CD4-positive, alpha-beta T cell treated with Interleukin-4 for 1 hour (primary cell): ENCODE measurements at places on chromosomes 16 and 17.

- peak; percentile 91 for DNase-seq
These were observed 4.6 kb downstream of the DHX58 start for GRCh38 chr17:42107597-42108576.

DNA sequence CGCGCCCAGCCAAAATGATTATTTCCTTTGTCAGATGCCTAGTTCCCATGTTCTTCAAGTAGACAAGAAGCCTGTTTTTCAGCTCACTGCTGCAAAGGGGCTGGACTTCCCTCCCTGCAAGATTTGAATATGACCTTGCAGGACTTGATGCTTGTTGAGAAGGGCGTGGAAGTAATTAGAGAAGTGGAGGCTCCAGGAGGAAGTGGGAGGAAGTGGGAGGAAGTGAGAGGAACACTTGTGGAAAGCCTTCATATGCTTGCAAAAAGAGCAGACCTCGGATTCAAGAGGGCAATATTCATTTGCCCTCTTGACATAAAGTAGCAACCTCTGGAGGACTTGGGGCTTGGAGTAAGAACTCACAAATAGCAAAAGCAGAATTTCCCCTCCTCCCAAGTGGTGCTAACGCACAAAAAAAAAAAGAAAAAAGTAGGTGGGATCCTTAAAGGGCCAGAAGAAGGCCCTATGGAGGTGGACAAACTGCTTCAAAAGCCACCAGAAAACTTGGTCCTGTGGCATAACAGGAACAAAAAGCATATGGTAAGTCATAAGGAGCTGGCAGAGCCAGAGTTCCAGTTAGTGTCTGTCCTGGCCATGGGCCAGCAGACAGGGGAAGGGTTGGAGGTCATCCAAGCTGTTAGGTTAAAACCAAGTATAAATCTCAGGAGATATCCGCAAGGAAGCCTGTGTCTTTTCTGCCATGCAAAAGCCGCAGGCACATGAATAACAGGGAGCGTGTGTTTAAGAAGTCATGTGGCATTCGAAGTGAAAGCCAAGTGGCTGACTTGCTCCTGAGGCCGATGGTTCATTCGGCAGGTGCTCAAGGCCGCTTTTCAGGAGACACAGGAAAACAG lies 20.6 kb upstream of the PRKAR1A start:
- no peak for DNase-seq

GRCh38 chr17:17841601-17842025 lies 4.8 kb upstream of the SREBF1 start:
- DNase-seq: no peak

DNA sequence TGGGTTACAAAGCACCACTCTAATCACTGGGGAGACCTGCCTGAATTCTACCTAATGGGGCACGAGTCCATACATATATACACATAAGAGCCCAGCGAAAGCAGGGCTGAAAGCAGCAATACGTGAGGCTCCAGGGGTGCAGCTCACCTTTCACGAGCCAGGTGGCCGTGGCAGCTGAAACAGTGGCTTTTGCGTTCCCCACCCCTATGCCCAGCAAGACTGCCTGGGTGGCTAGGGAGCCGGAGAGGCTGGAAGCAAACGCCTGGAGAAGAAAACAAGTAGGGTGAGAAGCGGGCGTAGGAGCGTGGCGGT lies 618 bp downstream of the RUSF1 start:
- no peak for DNase-seq

- no peak for DNase-seq
These were observed 33.1 kb upstream of the SNN start for GRCh38 chr16:11635113-11635652.

- DNase-seq: no peak
These were observed 968.1 kb upstream of the GOT2 start for GRCh38 chr16:59701963-59702930.

DNA sequence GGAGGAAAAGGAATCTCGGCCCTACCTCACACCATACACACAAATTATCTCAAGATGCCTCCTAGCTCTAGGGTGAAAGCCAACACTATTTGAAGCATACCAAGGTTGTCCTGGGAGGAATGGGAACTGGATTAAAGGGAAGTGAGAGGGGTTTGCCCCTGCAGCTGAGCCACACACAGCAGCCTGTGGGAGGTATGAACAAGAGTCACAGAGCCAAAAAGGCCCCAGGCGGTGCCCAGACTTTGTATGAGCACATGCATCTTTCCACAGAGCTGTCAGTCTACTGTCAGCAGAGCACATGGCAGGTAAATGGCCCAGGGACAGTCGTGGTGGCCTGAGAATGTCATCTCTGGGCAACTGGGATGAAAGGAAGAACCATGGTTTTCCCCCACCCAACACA lies 31.0 kb upstream of the RCVRN start:
- DNase-seq: no peak

DNA sequence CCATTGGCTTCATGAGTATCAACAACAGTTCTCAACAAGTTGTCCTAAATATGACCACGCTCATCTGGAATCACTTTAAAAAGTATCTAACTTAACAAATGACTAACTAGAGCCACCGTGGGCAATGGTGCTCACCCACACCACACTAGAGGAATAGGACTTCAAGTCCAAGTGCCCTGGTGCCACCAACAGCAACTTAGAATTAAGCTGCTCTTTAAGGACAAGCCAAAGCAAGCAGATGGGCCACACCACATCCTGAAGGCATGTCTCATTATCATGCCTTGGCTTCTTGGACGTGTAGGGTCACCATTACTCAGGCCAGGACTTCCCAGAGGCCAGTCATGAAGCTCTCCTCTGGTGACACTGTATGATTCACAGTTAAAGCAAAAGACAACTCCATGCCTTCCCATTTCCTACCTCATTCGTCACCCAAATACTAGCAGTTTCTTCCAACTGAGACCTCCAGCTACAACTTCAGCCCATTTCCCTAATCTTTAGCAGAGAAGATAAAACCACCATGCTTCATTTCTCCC lies 9.4 kb upstream of the SLC6A4 start:
- DNase-seq: no peak

GRCh38 chr17:19319771-19320505 lies 42.6 kb downstream of the B9D1 start:
- no peak for DNase-seq

DNA sequence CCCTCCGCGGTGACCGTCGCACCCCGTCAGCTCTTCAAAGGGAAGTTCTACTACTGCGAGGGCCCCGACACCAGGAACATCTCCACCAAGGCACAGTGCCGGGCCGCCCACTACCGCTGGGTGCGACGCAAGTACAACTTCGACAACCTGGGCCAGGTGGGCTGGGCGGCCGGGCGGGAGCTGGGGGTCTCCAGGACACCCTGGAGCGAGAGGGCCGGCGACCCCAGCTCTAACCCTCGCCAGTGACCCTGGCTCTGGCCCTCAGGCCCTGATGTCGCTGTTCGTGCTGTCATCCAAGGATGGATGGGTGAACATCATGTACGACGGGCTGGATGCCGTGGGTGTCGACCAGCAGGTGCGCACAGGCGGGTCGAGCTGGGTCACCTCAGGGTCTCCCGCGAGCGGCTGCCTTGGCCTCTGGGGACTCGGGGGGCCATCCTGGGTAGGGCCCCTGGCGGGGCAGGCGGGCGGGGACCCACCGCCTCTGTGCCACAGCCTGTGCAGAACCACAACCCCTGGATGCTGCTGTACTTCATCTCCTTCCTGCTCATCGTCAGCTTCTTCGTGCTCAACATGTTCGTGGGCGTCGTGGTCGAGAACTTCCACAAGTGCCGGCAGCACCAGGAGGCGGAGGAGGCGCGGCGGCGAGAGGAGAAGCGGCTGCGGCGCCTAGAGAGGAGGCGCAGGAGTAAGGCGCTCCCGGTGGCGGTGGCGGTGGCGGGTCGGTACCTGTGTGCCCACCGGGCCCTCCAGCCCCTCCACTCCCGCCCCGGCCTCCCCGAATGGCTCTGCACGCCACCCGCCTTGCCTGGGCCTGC lies 13.4 kb downstream of the TPSG1 start:
- no peak for DNase-seq

DNA sequence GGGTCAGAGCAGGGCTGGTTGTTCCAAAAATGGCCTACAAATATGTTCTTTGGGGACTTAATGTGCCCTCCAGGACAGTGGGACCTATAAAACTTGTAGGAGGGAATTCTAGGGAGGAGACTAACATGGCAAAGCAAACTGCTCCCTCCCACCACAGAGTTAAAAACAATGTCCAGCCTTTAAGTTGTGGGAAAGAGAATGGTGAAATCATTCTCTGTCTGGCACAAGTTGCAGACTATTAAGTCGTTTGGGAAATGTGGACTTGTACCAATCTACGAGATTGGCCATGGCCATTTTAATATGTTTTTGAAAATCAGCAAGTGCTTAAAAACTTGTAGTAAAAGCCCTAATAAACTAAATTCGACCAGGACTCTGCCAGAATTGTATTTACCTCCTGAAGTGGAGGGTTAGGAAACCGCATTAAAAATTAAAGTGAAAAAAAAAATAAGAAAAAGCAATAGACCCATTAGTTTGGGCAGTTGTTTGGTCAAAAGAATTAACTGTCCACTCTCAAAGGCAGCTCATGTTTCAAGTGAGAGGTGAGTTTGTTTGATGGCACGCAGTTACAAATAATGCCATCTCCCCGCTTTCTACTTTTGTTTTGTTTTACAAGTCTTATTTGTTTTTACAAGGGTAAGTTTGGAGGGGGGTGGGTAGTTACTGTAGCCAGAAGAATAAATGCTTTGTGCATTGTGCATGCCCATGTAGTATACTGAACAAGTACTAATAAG lies 32.4 kb downstream of the ANKFN1 start:
- no peak for DNase-seq

GRCh38 chr17:28398280-28398981 lies 7.6 kb downstream of the SLC46A1 start:
- no peak for DNase-seq

GRCh38 chr16:11133344-11133943 lies 122.6 kb downstream of the SOCS1 start:
- DNase-seq: no peak

- DNase-seq: no peak
These were observed 19.8 kb downstream of the RAD51D start for GRCh38 chr17:35099908-35100307.

GRCh38 chr17:78133971-78134898 lies 3.7 kb downstream of the TMC8 start:
- peak; percentile 89 for DNase-seq

DNA sequence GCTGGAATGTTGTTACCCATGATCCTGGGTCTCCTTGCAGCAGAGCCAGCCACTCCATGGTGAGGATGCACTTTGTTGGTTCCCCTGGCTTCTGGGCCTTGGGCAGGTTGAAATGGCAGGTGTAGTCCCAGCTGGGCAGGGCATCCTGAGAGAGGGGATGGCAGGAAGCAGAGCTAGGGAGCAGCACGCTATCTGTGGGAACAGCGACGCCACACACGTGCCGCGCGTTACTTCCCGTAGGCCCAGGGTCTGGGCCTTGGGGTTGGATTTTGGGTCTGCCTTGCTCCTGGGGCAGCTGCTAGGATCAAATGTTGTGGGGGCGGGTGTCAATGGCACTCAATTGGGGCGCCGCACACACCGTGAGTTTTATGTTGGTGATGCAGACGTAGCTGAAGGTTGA lies 368.0 kb downstream of the CPPED1 start:
- DNase-seq: no peak

DNA sequence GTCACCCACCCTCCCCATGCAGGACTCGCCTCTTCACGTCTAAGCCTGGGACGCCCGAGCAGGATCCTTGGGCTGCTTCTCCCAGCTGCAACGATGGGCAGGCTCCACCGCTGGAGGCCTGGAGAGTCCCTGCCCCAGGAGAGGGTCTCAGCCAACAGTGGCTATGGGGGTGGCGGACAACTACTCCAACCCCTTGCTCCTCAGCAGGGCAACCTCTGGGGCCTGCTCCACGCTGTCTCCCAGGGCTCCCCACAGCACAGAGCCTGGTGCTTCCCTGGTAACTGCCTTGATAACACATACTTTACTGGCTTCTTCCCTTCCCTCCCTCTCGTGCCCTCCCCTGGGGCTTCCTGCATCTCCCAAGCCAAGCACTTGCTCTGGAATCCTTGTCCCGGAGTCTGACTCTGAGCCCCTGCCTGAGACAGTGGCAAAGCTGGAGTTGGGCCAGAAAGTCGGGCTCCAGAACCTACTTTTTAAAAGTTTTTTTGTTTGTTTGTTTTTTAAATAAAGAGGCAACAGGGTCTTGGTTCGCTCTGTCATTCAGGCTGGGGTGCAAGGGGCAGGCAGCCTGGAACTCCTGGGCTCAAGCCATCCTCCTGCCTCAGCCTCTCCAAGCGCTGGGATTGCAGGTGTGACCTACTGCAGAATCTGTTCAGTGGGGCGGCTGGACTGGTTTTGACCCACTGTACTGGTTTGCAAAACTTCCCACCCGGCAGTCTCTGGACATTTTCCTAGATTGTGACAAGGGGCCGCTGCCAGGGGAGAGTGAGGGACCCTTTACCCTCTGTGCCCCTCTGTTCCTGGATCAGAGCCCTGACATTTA lies 99.4 kb downstream of the TNFRSF13B start:
- no peak for DNase-seq

DNA sequence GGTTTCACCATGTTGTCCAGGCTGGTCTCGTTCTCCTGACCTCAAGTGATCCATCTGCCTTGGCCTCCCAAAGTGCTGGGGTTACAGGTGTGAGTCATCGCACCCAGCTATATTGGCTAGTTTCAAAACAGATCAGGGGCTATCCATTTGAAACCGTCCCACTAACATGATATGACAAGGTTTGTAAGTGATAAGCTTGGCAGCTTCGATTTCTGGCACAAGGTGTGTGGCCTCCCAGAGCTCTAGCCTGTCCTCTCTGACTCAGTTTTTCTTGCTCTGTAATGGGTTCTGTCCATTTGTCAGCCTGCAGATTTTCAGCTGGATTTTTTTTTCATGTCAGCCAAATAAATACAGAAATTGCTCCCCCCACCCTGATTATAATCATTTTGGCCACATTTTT lies 31.8 kb upstream of the TENT4B start:
- no peak for DNase-seq

DNA sequence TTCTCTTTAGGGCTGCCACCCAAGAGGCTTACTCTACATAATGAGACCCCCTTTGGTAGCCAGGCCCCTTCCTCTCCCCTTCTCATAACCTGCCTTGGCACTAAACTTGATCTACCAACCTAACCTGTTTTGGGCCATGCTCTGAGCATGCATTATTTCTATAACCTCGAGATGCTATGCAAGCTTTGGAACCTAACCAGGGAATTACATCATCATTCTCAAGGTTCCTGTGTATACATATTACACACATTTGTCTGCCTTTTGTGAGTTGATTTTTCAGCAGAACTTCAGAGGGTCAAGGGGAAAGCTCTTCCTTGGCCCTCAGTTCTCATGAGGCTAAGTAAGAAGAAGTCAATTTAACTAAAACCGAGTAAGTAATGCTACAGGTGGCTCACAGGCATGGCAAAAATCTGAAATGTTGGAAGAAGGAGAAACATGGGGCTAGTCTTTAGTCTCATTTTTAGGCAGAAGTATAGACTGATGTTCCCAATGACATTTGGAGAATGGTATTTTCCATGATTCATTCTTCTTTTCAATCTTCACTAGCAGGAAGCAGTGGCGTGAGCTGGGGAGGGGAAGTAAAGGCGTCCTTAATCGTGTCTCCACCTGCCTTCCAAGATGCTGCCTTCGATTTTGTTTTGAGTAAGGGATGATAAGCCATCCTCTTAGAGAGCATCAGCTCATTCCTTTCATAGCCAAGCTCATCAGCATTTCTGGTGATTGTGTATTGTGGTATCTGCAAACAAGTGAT lies 308.4 kb downstream of the ABCC12 start:
- DNase-seq: no peak
